Foreskin fibroblast (primary cell): ENCODE measurements at places on chromosomes 1 and 21.

DNA sequence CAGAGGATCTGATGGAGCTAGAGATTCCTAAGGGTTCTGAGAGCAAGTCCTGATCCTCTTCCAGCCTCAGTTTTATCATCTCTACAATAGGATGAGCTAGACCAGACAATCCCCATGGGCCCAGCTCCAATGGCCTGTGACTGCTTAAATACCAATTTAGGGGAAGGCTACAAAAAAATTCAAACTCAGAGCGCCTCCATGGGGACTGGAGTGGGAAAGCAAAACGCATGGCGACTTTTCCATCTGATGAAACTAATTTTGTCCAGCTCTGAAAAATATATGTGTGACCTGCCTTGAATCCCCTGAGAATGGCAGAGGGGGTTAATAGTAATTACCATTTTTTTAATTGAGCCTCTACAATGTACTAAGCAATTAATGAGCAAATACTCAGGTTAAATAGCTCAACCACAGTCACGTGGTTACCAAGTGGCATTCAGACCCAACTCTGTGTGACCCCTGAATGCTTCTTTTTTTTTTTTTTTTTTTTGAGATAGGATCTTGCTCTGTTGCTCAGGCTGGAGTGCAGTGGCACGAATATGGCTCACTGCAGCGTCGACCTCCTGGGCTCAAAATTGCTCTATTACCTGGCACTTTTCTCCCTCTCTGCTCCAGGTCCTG lies 8.4 kb downstream of the EXTL1 start:
- DNase-seq: no peak

DNA sequence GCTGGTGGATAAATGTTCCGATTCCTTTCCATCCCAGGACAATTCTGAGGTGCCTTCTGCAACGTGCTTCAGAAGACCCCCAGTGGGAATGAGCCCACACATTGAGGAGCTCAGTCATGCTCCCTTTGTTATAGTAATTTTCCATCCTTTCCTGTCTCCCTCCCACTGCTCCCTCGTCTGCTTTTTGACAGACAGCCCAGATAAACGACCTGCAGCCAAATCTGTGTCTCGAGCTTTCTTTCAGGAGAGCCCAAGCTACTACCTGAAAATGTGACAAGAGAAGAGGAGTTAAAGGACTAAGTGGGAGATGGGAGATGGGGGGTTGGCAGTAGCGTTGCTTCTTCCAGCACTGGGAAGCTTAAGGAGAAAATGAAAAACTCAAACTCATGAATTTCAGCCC lies 65.9 kb upstream of the LRRN2 start:
- no peak for DNase-seq

GRCh38 chr1:2589431-2590232 lies 3.1 kb downstream of the PRXL2B start:
- DNase-seq: no peak

- no peak for DNase-seq
These were observed 25.3 kb upstream of the EFHD2 start for GRCh38 chr1:15384301-15384901.

DNA sequence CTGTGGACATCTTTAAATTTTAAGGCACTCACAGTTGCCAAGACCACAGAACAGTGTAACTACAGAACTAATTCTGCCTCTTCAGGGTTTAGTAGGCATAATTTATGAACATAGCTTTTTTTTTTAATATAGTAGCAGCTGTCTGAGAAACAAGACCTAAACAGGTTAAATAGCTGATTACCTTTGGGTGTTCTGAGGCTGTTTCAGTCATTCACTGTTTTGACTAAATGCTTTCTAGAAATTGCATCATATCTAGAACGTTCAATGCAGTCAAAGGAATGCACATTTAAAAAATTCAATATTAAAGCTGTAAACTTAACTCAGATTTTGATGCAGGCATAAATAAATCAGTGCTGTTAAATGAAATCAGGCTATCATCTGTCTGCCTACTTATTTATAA lies 101.6 kb downstream of the BRINP3 start:
- no peak for DNase-seq

DNA sequence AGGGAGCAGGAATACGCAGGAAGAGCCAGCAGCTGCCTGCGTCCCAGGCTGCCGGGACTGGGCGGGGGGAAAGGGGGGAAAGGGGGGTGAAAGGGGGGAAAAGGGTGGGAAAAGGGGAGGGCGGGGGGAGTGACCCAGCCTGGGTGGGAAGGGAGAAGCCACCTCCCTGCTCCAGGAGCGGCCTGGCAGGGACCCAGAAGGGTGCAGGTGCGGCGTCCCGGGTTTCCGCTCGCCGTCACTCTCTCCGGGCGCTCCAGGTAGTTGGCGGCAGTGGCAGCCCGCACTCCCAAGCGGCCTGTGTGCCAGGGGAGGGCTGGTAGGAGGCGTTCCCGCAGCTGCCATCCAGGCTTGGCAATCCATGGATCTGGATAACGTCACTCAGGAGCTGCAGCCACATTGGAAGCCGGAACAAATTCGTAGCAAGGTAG lies 141.0 kb upstream of the NGF start:
- DNase-seq: no peak

GRCh38 chr1:119228335-119229080 lies 88.1 kb upstream of the WARS2 start:
- no peak for DNase-seq

GRCh38 chr1:165598676-165599059 lies 32.4 kb upstream of the MGST3 start:
- DNase-seq: no peak

DNA sequence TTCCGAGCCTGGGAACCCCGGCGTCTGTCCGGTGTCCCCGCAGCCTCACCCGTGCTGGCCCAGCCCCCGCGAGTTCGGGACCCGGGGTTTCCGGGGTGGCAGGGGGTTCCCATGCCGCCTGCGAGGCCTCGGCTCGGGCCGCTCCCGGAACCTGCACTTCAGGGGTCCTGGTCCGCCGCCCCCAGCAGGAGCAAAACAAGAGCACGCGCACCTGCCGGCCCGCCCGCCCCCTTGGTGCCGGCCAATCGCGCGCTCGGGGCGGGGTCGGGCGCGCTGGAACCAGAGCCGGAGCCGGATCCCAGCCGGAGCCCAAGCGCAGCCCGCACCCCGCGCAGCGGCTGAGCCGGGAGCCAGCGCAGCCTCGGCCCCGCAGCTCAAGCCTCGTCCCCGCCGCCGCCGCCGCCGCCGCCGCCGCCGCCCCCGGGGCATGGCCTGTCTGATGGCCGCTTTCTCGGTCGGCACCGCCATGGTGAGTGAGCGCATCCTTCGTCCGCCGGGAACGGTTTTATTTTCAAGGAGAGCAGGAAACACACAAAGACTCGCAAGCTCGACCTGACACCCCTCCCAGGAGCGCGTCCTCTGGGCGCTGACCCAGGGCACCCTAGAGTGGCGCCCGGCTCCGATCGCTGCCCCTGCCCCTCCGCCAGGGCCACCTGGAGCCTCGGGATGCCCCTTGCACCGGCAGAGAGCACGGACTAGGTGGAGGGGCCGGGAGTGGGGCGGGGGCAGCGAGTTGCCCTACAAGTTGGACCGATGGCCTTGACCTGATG lies at the start of gene ABCG1:
Gene ABCG1 (plus strand): TSS at position 305 of the 770 bp plus-strand sequence. CDS start 123 bp downstream, at position 428.
- DNase-seq: no peak

- peak; percentile 6 for DNase-seq
These were observed 1059.5 kb upstream of the ADGRL4 start for GRCh38 chr1:80066060-80066459.

GRCh38 chr21:37916310-37917051 lies at the start of gene KCNJ6:
TSS of gene KCNJ6 (minus strand) at chr21:37916457. CDS start at chr21:37840682, 75,775 bp downstream.
- DNase-seq: peak; percentile 40

DNA sequence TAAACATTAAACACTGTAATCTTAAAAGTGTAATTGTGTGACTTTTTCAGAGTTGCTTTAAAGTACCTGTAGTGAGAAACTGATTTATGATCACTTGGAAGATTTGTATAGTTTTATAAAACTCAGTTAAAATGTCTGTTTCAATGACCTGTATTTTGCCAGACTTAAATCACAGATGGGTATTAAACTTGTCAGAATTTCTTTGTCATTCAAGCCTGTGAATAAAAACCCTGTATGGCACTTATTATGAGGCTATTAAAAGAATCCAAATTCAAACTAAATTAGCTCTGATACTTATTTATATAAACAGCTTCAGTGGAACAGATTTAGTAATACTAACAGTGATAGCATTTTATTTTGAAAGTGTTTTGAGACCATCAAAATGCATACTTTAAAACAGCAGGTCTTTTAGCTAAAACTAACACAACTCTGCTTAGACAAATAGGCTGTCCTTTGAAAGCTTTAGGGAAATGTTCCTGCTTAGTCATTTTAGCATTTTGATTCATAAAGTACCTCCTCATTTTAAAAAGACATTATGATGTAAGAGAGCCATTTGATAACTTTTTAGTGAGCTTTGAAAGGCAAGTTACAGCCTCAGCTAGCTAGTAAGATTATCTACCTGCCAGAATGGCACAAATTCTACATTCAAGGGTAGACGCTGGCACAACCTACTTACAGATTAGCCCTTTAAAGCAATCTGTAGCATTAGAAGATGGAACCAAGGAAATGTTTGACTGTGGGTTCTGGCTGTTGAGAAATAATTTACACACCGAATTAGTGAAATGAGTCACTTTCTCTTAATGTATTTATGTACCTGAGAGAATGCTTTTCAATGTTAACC lies 9.4 kb downstream of the SOD1 start:
- DNase-seq: no peak

DNA sequence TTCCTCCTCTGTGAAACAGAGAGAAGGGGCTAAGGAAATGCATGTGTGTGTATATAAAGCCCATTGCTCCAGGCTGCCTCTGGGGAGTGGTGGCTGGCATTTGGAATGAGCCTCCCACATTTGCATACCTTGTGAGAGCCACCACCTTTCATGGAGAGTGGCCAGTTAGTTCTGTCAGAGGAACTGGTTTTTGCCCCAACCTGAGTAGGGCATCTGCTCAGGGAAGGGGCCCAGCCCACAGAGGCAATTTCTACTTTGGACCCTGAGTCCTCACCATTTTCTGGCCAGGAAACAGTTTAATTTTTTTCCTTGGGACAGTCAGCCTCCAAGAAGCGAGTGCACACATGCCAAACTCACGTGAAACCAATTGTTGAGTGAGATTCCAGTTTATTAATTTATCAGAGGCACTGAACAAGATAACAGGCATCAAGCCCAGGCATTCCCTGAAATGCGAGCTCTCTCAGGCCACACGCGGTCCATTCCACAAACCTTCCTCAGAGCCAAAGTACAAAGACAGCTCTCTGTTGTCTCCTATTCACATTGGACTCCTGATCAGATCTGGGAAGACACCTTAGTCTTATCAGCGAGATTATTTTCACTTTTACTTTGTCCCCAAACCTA lies 1.0 kb upstream of the SLC6A9 start:
- DNase-seq: no peak

DNA sequence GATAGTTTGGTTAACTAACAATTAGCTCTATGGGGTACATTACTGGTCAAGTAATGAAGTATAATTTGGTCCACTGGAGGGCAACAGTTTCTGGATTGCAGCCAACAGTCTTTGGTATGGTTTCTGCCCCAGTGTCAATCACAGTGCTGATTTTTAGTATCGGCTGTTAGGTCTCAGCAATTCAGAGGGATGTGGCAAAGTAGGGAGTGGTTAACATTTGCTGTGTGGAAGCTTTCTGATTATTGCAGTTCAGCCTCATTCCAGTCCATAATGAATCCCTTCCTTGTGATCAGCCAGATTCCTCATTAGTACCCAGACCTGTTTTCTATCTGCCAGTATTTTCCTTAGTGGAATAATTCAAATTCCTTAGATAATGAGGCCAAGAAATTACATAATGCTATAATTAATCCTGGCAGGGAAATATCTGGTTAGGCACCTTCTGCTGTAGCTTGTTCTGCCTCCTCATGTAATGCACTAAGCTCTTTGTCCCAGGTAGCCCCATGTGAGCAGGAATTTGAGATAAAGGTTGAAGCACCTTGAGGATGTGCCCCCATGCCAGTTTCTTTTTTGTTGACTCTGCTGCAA lies 14.0 kb downstream of the F3 start:
- DNase-seq: no peak

DNA sequence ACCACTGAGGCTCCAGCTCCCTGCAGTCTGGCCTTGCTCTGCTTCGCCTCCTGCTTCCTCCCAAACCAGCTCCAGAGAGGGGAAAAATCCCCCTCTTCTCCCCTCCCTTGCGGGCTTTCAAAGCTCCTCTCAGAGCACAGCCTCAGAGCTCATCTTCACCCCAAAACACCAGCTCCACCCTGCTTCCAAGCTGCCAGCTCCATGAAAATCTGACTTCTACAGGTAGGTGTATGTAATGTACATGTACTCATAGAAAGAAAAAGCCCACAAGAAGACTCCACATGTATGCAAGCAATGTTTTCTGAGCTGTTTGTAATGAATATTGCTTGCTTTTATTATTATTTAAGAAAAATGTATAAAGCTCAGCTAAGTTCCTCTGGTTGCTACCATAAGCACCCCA lies 8.4 kb downstream of the SLC41A1 start:
- no peak for DNase-seq

- DNase-seq: no peak
These were observed 12.6 kb downstream of the PCNT start for GRCh38 chr21:46336603-46337002.

- peak; percentile 16 for DNase-seq
These were observed 3.1 kb downstream of the PTAFR start for GRCh38 chr1:28173151-28173979.

- no peak for DNase-seq
These were observed 31.0 kb upstream of the PPP1R15B start for GRCh38 chr1:204442376-204443259.

GRCh38 chr21:41570791-41571355 lies 62.9 kb upstream of the TMPRSS2 start:
- no peak for DNase-seq

DNA sequence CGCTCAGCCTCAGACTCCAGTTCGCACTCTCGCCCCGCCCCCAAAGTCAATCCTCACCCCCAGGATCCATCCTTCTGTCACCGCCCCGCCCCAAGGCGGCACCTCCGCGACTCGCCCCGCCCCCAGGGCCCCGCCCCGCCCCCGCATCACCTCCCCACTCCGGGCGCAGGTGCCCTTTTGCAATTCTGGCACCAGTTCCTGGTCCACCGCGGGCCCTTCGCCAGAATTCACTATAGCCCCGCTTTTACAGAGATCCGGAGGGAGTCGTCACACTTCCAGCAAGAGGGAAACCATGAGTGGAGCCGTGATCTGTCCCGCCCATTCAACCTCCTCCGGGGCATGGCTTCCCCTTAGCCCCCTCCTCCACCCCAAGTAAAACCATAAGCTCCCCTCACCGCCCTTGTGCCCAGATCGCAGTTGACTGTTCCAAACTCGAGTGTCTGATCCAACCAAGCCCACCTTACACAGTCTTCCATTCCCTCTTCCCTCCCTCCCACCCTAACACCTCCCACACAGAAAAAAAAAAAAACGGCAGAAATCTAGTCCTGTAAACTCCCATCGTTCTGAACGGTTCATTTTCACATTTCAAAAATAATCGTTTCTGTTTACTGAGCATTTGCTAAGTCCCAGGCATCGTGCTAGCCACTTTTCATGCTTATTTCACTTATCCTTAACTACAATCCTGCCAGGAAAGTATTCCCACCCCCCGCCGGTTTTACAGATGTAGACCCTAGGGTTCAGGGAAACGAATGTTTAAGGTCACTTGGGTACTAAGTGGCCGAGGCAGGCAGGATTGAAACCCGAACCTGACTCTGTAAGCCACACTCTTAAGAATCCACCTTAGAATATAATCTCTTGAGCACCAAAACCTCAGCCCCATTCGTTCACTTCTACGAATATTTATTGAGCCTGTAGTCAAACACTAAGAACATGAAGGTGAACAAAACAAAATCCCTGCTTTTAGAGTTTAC lies 1.3 kb upstream of the DNAJC16 start:
- no peak for DNase-seq
